ENCODE measurements at places on chromosomes 12 and 14.

- no peak for DNase-seq
Observed at GRCh38 chr12:109130297-109131153, 14.1 kb downstream of the ACACB start.

GRCh38 chr12:126998747-126999285, 1268.2 kb upstream of the TMEM132C start:
- DNase-seq: no peak

GRCh38 chr12:4135919-4136605, 137.5 kb upstream of the CCND2 start:
- no peak for DNase-seq

GRCh38 chr12:113138826-113139225, 3.3 kb upstream of the RASAL1 start:
- DNase-seq: no peak

Data from stimulated activated CD8-positive, alpha-beta memory T cell treated with anti-CD3 and anti-CD28 coated beads, Interleukin-4, amount 100 ng/mL, for 1 hour (primary cell).